Renal pelvis (tissue), 12 donors: ENCODE measurements at places on chromosomes 2 and 18.

GRCh38 chr2:57080035-57080434 is 896.2 kb downstream of the CCDC85A start:
- DNase-seq = no peak

- no peak for DNase-seq
These were observed 32.6 kb downstream of the CNGA3 start for GRCh38 chr2:98378901-98379300.

- no peak for DNase-seq
These were observed 40.3 kb downstream of the RRM2 start for GRCh38 chr2:10162586-10163497.

DNA sequence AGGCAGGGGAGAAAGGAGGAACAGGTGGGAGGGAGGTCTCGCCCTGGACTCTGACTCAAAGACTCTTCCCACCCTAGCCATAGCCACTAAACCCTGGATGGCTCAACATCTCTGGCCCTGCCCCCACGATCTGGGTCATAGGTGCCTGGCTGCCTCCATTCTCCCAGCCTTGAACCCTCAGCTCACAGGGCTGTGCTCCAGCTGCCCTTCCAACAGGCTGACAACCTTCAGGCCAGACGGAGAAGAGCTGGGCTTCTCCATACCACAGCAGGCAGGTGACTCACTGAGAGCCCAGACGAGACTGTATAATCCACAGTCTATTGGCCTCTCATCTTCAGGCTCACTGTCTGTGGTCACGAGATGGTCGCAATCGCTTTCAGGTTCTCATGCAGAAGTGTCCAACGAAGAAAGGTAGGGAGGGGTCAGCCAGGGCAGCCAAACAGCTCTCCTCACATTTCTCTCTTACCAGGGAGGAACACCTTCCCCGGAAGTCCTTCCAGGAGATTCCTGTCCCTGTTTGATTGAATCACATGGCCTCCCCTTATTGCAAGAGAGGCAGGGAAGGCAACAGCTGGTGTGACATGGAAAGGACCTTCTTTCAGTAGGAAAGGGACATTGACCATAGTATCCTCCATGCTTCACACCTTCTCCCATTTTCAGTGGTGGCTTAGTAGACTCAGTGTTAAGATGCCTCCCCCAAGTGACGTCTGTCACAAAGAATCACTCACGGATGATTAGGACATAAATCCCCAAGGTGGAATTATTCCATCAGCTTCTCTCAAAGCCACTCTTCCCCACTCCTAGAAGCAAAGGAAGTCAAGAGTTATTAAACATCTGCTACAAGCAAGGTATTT is 100.1 kb downstream of the MRO start:
- DNase-seq = no peak

- no peak for DNase-seq
These were observed 155.8 kb downstream of the SH3RF3 start for GRCh38 chr2:109284826-109285225.

- no peak for DNase-seq
These were observed 129.9 kb downstream of the TXNL1 start for GRCh38 chr18:56508370-56509036.

DNA sequence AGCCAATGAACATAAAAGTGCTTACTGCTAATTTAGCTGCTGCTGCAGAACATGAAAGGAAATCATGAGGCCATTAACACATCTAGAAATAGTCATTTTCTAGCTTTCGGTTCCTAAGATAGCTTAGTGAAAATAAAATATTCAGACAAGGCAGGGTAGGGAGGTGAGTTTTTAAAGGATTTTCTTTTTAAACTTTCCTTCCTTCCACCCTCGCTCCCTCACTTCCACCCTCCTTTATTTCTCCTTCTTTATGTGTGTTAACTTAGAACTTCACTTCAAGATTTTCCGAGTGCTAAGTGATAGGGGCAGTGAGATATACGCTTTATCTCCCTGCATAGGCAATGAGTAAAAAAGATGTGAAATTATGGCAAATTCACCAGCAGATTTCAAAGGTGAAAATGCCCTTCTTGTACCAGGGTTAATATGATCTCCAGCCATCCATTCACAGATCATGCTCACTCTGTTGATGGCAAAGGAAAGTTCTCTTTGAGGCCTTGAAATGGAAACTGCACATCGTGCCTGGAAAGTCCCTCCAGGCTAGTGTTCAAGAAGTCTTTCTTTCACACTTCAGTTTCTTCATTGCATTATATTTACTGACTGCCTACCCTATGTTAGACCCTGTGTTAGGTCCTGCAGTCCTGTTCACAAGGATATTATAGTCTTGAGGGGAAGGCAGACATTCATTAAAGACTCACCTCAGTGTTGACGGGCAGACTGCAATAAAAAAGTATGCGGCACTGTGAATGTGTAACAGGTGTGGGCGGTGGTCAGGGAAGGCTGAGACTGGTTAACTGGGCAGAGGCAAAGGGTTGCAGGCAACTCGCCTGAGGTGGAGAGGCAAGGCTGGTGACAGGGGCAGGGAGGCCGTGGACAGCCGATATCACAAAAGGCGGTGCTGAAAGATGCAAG is 200.8 kb downstream of the PLCL1 start:
- no peak for DNase-seq

DNA sequence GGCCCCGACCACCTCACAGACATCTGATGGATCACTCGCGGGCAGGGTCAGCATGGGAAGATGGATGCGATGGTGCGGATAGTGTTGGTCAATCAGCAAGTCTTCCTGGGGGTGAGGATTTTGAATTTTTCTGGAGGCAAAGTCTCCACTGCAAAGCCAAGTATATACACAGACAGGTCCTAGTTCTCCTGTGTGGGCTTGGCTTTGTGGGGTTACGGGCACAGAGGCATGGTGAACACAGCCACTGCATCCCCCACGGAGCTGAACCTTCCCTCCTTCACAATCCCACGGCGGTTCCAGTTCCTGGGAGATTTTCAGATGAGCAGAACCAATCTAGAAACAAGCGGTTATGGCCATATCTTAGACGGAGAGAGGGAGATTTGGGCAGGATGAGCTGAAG is 35.8 kb downstream of the CNGA3 start:
- no peak for DNase-seq

DNA sequence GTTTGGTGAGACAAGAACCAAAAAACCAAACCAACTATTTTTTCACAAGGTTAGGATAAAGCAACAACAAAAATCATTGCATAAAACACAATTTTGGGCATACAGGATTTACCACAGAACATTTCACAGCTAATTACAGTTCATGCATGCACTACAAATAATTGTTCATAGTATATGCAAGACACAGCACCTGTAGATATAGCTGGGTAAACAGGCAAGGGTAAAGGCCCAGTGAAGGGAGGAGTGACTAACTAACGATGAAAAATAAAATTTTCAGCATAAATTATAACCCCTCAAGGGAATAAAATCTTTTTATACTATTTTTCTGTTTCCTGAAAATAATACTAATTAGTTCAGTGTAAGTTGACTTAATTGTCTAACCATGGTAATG is 73.3 kb upstream of the CCDC141 start:
- DNase-seq = no peak

- no peak for DNase-seq
These were observed 201.9 kb downstream of the CLIP4 start for GRCh38 chr2:29317077-29317517.

DNA sequence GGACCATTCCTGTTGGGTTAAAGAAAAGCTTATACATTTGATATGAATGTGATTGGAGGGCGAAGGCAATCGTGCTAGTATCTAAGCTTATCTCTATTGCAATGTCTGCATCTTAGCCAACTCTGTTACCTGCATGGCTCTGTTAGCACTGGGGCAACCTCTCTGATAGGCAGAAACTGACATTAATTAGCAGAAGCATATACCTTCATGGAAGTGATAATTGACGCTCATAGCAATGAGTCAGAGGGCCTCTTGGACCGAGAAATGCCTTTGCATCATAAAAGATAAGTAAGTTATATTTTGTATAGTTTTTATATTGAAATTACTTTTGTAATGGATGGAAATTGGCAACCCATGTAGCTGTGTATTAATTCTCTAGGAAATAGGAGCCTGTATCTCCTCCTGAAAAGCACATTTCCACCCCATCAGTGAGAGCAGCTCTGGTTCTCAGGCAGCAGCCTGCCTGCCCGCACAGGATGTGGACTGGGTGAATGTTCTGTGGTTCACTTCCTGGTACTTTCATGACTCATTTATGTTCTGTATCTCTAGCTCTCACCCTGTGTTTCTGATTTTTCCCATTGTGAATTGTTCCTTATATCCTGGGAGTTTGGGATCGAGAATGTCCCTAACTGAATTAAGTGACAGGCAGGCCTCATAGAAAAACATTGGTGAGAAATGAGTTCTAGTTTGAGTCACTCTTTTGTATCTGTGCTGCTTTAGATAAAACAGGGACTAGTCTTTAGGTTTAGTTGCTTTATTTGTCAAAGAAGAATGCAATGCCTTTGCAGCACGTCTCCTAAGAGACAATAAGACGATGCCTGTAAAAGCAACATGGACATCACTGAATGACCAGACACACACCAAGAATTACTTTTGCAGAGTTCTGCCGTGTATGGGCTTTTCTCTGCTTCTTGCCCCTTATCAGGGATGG is 344.9 kb downstream of the DCDC2C start:
- no peak for DNase-seq

DNA sequence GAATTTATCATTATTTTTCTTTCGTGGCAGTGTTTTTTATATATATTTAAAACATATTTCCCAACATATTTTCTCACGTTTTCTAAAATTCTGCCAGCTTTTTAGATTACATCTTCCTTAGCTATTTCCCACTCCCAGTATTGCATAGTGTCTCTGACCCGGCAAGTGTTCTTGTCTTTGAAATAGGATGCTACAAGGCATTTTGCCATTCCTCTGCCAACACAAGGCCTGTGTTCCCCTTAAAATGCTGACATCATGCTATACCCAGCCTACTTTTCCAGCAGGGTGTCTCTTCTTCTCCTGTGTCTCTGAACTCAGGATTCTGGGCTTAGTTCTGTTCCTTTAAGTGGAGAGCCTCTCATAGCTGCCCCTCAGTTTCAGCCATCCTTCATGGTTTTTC is 115.2 kb downstream of the DIS3L2 start:
- no peak for DNase-seq

GRCh38 chr2:75493230-75493629 is 67.5 kb downstream of the EVA1A start:
- DNase-seq = no peak

DNA sequence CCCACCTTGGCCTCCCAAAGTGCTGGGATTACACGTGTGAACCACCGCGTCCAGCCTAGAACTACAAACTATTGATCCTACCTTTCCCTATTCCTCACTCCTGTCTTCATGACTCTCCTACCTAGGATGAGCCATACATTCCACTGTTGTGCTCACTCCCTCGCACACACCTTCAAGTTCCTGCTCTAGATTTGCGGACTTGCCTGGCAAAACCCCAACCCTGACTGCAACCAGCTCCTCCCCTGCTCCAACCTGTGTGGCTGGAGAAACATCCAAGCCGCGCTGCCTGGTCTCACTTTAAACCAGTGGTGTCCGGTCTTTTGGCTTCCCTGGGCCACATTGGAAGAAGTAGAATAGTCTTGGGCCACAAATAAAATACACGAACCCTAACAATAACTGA is 5.0 kb upstream of the DNPEP start:
- DNase-seq = no peak

- DNase-seq = no peak
These were observed 45.9 kb downstream of the WIPF1 start for GRCh38 chr2:174551697-174552096.

DNA sequence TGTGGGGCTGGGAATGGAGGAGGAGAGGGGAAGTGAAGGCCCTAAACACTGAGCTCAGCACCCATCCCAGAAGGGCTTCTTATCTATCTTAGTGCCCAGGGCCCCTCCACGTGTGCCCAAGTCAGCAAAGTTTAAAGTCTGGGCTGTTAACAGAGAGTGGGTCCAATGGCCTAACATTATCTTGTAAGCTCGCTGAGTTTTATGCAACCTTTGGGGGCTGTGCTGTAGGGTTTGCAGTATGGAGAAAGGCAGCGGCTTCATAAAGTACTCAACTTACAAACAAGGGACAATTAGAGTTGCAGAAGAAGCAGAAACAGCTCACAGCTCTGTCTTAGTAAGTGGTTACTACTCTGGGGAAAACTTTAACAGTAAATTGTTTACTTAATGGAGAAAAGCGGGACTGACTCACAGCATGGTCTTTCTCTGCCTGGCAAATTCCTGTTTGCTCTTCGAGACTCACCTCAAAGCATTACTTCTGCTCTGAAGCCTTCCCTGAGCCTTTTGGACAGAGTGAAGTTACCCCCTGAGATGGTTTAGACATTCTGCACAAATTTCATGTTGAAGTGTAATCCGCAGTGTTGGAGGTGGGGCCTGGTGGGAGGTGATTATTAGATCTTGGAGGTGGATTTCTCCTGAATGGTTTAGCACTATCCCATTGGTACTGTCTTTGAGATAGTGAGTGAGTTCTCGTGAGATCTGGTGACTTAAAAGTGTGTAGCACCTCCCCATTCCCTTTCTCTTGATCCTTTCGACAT is 9.0 kb downstream of the ENOSF1 start:
- DNase-seq = no peak

- peak; percentile 43 for DNase-seq
These were observed 86.6 kb upstream of the ZFP36L2 start for GRCh38 chr2:43312755-43313641.

- DNase-seq = no peak
These were observed 44.6 kb upstream of the UNC80 start for GRCh38 chr2:209727077-209727476.

DNA sequence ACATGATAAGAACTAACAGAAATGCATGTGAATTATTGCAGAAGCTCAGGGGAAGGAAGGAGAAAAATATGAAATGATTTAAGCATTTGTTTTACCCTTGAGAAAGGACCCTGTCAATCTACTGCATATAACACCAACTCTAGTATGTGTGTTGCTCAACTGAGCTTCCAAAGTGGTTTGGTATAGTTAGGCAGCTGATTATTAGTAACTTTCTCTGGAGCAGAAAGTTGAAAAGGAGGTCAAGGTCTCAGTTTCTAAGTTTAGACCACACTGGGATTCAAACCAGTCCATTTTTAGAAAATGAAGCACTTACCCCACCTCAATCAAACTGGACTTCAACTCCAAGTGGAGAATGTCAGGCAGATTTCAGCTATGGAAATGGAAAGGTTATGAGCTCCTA is 123.3 kb upstream of the CDC42EP3 start:
- DNase-seq = no peak

DNA sequence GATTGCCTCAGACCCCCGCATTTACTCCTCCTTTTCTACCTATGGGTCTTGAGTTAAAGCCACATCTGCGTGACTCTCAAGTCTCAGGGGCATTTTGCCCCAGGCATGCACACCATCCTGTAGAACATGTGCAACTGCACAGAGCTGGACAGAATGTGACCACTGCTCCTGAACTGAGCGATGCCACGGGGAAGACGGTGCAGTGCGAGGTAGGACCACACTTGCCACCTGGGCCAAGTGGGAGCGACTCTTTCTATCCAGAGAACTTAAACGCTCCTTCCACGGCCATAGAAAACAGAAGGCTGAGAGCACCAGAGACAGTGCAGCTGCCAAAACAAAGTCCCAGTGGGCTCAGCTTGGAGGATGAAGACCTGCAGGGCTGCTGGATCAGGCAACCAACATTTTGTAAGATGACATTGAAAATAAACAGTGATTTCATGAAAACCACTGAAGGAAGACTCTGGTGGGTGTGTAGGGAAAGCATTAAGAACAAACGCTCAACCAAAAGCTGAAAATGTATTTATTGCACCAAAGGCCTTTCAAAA is 149.0 kb upstream of the HDAC4 start:
- no peak for DNase-seq
